Gastroesophageal sphincter (tissue), 4 donors: ENCODE measurements at places on chromosomes 7 and 10.
A peak's percentile ranks its signal among the peaks of the same experiment; 100 is the strongest.

DNA sequence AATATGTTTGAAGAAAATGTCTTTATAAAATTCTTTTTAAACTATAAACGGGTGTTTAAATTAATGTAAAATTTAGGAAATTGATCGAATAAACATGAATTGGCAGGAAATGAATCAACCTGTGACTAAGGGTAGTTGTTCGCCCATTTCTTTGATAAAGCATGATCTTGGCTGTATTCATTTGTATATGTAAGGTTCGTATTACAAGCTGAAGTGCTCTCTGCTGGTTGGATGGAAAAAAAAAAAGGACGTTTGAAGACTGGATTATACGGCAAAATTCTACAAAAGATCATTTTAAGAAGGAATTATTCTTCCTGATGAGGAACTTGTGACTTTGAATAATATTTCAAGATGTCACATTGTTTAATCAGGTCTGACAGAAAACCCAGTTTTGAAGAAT lies 185.4 kb upstream of the ANK3 start:
- H3K27ac ChIP-seq: no peak overlapping the region
- no peaks in the 10 kb centered on the region for H3K4me1 ChIP-seq
- no peak overlapping the region for H3K4me3 ChIP-seq
- no peaks in the 10 kb centered on the region for H3K36me3 ChIP-seq
- no peaks in the 10 kb centered on the region for H3K27me3 ChIP-seq

DNA sequence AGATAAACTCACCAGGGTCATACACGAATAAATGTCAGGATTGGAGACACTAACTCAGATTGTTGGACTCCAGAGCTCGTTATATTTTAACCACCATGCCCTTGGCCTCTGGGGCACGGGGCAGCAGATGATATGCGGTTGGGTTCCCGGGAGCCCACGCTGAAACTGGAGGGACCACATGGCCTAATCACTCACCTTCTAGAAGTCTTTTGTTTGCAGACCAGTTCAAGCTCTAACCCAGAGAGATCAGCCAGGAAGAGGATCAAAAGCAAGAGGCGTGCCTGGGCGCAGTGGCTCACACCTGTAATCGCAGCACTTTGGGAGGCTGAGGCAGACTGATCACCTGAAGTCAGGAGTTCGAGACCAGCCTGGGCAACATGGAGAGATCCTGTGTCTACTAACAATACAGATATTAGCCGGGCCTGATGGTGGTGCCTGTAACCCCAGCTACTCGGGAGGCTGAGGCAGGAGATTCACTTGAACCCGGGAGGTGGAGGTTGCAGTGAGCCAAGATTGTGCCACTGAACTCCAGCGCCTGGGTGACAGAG lies 42.6 kb upstream of the ECHDC3 start:
- H3K4me3 ChIP-seq: no peak overlapping the region
- no peak for ATAC-seq
- no peaks in the 10 kb centered on the region for H3K36me3 ChIP-seq
- H3K4me1 ChIP-seq: no peaks in the 10 kb centered on the region
- no peaks in the 10 kb centered on the region for H3K27me3 ChIP-seq

DNA sequence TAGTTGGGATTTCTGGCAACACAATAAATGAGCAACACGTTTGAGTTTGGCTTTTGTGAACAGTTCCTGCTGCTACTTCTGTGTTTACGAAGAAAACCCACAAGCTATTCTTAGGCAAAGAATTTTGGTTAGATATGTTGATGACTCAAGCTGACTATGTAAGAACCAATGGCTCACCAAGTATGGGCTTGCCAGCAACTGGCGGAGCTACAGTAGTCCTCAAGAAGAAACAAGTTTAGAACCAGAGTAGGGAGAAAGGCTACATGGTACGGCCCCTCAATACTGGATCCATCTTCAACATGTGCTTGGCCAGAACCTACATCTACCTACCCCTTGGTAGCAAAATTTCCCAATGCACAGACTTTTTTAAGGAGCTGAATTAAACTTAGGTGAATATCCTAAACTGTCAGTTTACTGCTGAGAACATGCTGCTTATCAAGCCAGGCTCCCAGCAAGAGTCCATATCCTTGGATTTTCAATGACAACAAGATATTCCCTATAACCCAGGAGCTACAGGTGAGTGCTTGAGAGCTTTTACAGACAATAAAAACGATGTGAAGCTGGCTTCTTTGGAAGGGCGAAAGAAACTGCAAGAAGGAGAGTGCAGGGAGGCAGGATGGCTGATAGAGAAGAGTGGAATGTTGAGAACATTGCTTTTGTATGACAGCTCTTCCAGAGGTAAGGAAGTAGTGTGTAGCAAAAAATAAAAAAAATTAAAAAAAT lies 74.3 kb upstream of the ASAH2 start:
- peak; percentile 86 for ATAC-seq
- peaks cover 56% of the 10 kb centered on the region for H3K4me1 ChIP-seq
- no peaks in the 10 kb centered on the region for H3K27me3 ChIP-seq
- H3K27ac ChIP-seq: peak overlapping the region; percentile 73

DNA sequence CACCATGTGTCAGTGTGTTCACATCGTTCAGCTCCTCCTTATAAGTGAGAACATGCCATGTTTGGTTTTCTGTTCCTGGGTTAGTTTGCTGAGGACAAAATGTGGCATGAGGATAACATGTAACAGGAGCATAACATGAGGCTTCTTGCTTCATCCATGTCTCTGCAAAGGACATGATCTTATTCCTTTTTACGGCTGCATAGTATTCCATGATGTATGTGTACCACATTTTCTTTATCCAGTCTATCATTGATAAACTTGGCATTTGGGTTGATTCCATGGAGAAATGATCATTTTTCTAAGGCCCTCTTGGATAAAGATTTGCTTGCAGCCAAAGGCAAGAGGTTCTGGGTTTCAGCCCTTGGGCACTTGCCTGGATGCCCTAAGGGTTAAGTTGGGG lies 128.5 kb upstream of the ZEB1 start:
- H3K27me3 ChIP-seq: no peaks in the 10 kb centered on the region
- no peak for ATAC-seq
- H3K27ac ChIP-seq: no peak overlapping the region
- H3K36me3 ChIP-seq: no peaks in the 10 kb centered on the region

- H3K27ac ChIP-seq: no peak overlapping the region
- H3K36me3 ChIP-seq: no peaks in the 10 kb centered on the region
- H3K4me1 ChIP-seq: no peaks in the 10 kb centered on the region
- no peak for ATAC-seq
- no peak overlapping the region for H3K4me3 ChIP-seq
- peaks cover 38% of the 10 kb centered on the region for H3K27me3 ChIP-seq
These were observed 105.6 kb upstream of the RET start for GRCh38 chr10:42971251-42971599.

GRCh38 chr10:18236756-18237155 lies 96.5 kb downstream of the CACNB2 start:
- no peak overlapping the region for H3K4me3 ChIP-seq
- H3K27me3 ChIP-seq: no peaks in the 10 kb centered on the region
- H3K36me3 ChIP-seq: no peaks in the 10 kb centered on the region

GRCh38 chr7:36313607-36314006 lies 76.1 kb upstream of the ANLN start:
- no peaks in the 10 kb centered on the region for H3K36me3 ChIP-seq
- no peak overlapping the region for H3K27ac ChIP-seq
- no peak for ATAC-seq
- H3K27me3 ChIP-seq: no peaks in the 10 kb centered on the region
- H3K4me1 ChIP-seq: no peaks in the 10 kb centered on the region
- no peak overlapping the region for H3K4me3 ChIP-seq

GRCh38 chr7:2502647-2502966 lies 17.0 kb upstream of the LFNG start:
- no peak overlapping the region for H3K4me3 ChIP-seq
- no peak overlapping the region for H3K27ac ChIP-seq
- H3K27me3 ChIP-seq: peaks cover 45% of the 10 kb centered on the region
- H3K36me3 ChIP-seq: no peaks in the 10 kb centered on the region
- ATAC-seq: no peak

GRCh38 chr10:62946278-62946677 lies 130.1 kb upstream of the EGR2 start:
- no peaks in the 10 kb centered on the region for H3K4me1 ChIP-seq
- ATAC-seq: no peak
- no peak overlapping the region for H3K27ac ChIP-seq
- H3K27me3 ChIP-seq: no peaks in the 10 kb centered on the region
- H3K4me3 ChIP-seq: no peak overlapping the region

DNA sequence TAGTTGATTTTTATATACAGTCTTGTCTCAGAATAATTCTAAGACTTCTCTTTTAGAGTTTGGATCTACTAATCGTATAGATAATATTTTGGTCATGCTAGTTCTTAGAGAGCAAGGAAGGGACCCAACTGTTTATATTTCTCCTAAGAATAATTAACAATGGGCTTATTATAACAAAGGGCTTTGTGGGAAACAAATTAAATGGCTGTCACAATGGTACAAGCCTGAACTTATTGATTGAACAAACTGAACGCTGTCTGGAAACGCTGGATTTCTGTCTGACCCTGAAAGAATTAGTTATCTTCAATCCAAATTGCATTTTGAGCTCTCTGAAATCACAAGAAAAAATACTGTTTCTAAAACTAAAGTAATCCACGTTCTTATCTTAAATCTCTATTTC lies 56.8 kb downstream of the CSTF2T start:
- H3K27ac ChIP-seq: no peak overlapping the region
- no peak for ATAC-seq
- H3K27me3 ChIP-seq: no peaks in the 10 kb centered on the region
- H3K36me3 ChIP-seq: no peaks in the 10 kb centered on the region
- no peak overlapping the region for H3K4me3 ChIP-seq

DNA sequence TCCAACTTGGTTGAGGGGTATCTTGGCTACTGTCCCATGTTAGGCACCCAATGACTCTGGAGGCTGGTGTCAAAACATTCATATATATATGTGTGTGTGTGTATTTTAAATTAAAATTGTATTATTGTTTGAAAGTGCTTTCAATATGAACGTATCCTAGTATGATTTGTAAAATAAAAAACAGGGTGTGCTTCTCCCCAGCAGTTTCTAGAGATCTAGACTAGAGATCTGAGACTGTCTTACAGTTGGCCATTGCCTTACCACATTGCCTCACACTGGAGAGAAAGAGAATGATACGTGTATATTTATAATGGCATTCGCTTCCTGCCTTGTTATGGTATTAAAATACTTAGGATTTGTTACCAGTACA lies 1.2 kb downstream of the BAG3 start:
- H3K4me1 ChIP-seq: peaks cover 55% of the 10 kb centered on the region
- H3K4me3 ChIP-seq: peak overlapping the region; percentile 76
- no peaks in the 10 kb centered on the region for H3K36me3 ChIP-seq
- H3K27me3 ChIP-seq: no peaks in the 10 kb centered on the region
- no peak for ATAC-seq
